ENCODE measurements at places on chromosomes 11 and 22.
A peak's percentile ranks its signal among the peaks of the same experiment; 100 is the strongest.

GRCh38 chr11:68924073-68924925 is 20.6 kb downstream of the IGHMBP2 start:
- DNase-seq, result no peak

DNA sequence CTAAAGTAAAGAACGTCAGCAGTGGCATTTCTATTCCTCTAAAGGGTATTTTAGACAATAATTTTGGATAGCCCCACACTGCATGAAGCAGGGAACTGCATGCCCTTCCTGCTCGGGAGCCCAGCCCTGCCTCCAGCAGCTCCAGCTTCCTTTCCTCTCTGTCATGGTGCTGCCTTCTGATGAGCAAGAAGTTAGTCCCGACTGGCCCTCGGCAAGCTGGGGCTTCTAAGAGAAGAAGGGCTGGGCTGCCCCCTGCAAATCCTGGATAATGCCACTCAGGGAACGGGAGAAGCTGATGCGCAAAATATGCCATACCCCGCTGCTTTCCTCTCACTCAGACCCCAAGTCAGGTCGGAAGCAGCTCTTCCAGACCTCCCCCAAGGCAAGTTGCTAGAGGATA is 296.4 kb downstream of the ETS1 start:
- no peak for DNase-seq

- no peak for DNase-seq
These were observed 10.8 kb upstream of the RAC2 start for GRCh38 chr22:37254867-37255233.

GRCh38 chr11:31246451-31247165 is 122.9 kb downstream of the DCDC1 start:
- no peak for DNase-seq

DNA sequence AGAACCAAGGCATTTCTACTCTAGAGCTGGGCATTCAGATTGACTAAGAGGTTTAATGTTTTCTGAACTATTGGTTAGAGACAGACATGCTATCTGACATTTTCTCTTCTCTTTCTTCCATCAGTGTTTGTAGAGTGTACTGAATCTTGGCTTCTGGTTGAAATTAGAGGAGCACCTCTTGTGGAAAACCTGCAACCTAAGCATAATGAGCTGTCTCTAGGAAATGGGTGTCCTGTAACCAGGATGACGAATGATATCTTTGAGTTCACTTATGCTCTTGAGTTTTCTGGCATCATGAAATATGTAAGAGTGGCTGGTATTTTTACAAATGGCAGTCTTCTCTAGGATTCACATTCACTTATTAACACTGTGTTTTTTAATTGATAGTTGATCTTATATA is 19.4 kb downstream of the OOSP4A start:
- DNase-seq, result no peak

DNA sequence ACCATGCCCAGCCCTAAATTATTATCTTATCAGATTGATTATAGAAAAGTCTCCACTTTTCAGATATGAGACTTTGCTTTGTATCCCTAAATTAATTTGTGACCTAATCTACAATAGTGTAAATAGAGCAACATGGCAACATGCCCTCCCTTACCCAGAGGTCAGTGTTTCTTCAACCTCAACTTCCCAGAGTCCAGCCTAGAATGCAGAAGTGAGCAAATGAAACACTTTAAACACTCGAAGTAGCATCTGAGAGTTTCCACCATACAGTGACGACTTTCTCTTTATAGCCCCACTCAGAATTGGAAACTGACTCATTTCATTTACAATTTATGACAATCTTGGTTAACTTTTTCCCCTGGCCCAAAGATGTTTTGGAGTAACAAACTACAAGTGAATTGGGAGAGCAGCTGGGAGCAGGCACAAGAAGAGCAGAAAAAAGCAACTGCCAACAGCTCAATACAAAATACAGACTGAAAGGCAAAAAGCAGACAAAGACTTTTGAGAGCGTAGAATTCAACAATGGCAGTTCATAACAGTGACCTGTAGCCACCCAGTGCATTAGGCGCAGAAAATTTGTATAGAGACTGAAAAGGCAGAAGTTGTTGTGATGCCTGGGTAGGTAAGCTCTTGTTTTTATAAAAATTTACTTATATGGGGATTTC is 10.1 kb upstream of the BLID start:
- no peak for DNase-seq

- no peak for DNase-seq
These were observed 14.3 kb downstream of the GDPD4 start for GRCh38 chr11:77287136-77287535.

DNA sequence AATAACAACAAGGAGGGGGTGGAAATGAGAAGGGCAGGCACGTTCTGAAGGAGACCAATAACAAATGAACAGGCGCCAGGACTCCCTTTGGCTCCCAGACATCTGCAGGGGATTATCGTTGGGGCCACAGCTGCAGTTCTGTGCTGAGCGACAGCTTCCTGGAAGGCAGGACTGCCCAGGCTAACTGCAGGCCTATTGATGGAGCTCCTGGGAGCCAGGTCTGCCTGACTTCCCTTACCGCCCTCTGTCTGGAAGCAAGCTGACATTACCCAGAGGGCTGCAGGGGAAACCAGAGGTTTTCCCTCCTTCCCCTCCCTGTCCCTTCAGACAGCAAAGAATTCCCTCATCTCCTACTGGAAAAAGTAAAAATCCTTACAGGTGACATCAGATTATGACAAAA is 5.0 kb downstream of the DRD2 start:
- DNase-seq, result no peak

DNA sequence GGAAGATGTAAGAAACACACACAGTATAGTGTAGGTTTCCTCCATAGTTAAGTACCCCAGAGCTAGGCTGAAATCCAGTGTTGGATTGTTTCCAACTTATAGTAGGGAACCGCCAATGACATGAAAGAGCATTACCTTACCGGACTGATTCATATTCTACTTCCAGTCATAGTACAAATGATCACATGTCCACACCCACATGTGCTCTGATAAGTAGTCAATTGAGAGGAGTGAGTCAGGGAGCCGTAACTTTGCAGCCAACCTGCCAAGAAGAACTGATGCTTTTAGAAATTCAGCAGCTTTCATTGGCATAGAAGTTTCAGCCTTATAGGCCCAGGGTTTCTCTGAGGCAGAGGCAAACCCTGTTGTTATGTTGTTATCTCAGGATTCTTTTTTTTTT is 240.6 kb downstream of the ETS1 start:
- DNase-seq, result no peak

DNA sequence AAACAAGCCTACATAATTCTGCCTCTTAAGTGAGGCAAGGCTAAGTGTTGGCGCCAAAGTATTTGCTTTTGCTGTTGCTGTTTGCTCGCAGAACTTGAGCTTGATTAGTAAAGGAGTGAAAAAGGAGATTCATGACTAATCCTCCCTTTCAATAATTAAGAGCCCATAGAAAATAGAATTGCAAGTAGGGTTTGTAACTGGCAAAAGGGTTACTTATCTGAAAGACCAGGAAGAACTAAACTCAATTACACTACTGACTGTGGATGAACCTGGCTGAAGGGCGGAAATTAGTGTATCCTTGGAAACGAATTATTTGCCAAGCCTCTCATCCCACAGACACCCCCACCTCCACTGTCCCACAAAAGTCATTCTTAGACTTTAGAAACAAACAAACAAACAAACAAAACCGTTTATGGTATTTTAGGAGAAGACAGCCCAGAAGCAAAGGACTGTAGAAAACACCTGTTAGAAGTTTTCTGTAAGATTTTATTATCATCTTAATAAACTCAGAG is 411 bp upstream of the EXPH5 start:
- no peak for DNase-seq

DNA sequence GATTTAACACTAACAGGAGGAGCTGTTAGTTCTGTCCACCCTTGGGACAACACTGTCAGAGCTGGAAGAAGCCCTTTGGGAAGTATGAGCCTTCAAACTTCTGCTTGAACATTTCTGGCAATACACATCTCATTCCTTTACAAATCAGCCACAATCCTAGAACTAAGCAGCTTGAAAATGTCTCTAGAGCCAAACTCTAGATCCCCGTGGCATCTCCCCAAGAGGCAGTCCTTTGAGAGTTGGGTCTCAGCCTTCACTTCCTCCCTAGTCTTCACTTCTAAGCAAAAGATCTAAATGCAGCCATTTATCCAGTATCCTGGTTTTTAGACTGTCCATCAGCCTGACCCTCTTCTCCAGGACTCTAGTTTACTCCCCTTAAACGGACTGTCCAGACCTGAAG is 26.9 kb downstream of the ARFGAP2 start:
- DNase-seq, result no peak

DNA sequence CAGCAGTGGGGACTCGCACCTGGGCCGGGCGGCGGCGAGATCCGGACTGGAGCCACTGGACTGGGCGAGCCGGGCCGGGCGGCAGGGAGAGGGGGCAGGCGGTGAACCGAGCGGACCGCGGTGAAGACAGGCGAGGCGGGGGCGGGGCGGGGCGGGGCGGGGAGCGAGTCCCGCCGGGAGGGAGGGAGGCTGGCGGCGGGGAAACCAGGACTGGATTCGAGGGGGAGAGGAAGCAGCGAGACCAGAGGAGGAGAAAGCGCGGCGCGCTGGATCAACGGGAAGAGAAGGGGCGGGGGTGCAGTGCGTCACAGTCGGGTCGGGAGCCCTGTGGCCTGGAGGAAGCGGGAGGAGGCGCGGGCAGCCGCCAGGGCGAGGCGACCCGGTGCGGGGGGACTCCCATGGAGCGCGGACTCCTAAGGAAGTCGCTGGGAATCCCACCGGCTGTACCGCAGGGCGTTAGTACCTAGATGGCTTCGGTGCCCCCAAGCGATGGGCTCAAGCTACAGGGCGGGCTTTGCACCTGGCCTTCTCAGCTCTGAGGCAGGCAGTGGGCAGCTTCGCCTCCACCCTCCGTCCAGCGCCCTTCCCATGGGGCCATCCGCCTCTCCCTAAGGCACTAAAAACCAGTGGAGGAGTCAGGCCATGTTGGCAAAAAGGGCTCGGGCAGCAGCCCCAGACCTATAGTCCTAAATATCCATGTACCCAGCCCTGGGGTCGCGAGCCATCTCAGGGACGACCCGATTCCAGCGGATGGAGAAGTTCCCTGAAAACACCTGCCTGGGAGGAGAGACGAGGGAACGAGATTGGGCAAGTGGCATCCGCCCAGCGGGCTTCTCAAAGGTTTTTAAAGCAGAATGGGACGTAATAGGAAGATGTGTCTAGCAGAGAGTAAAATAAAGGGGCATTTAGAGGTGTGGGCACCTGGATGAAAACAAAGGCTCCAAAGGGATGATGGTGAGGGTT is at the start of gene TMEM121B:
Gene TMEM121B, minus strand, starts transcription at position 128 of the 963 bp plus-strand sequence. CDS start 233 bp downstream, outside the sequence.
- DNase-seq, result peak; percentile 45

DNA sequence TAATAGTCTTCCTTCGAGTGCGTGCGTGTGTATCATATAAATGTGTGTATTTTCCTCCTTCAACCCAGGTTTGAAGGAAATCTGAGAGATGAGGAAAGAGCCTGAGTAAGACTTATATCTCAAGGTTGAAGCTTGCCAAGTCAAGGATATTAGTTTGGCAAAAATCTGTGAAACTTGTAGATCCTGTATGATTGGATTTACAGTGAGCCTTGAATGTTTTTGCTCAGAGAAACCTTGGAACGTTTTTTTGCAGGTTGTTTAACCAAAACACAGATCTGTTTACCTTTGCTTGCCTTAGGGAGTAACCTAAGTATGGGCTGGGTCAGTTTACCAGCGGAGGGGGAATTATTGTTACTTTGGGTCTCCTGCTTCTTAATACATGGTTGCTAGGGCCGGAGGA is 35.9 kb upstream of the SORL1-AS1 start:
- no peak for DNase-seq

DNA sequence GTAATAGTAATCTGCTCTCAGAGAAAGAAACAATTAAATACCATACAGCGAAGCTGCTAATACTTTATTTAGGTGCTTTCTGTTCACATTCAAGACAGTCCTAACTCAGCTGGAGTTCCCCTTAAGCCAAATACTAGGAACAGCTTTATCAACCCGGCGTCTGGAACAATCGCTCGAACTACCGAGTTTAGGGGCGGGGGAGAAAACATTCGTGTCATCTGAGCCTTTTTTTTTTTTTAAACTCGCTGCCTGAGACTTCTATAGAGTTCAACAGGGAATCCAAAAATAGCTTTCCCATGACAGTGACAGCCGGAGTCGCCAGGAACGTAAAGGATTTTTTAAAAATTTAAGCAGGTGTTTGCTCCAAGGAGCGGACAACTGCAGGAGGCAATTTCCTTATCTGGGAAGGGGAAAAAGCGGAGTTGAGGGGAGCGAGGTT is 852 bp downstream of the TRAF6 start:
- no peak for DNase-seq

- no peak for DNase-seq
These were observed 14.5 kb downstream of the NARS2 start for GRCh38 chr11:78560153-78560552.

GRCh38 chr11:18392434-18393321 is 1.7 kb upstream of the LDHA start:
- no peak for DNase-seq

- no peak for DNase-seq
These were observed 33.4 kb downstream of the ZBTB16 start for GRCh38 chr11:114092953-114093352.

DNA sequence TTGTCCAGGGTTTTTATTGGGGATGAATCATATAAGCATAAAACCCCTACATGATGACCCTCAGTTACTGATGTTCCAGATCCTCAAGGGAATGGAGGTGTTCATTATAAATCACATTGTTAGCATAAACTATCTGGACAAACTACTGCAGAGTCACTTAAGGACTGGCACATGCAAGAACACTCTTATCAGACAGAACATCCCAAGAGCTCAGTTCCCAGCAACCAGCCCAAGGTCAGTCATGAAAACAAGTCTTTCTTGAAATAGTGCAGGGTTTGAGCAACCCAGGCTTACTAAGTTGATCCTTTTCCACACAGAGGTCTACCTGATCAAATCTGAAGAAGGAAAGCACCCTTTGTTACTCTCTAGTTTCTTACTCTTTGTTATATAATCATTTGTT is 13.5 kb upstream of the PTS start:
- no peak for DNase-seq

DNA sequence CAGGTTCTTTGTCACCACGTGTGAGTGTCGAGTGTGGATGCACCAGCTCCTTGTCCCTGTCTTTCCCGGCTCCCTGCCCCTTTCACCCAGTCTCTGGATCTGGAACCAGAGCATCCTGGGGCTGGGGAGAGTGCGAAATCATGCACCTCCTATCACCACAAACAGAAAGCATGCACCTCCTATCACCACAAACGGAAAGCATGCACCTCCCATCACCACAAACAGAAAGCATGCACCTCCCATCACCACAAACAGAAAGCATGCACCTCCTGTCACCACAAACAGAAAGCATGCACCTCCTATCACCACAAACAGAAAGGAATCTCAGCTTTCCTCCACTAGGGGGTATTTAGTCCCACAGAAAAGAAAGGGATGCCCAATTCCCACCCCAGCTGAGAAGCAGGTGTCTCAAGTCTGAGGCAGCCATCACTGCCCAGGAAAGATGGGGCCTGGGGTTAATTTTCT is 5.9 kb upstream of the GLB1L3 start:
- DNase-seq, result peak; percentile 39

GRCh38 chr11:11482730-11483129 is 129.7 kb upstream of the CSNK2A3 start:
- DNase-seq, result no peak

DNA sequence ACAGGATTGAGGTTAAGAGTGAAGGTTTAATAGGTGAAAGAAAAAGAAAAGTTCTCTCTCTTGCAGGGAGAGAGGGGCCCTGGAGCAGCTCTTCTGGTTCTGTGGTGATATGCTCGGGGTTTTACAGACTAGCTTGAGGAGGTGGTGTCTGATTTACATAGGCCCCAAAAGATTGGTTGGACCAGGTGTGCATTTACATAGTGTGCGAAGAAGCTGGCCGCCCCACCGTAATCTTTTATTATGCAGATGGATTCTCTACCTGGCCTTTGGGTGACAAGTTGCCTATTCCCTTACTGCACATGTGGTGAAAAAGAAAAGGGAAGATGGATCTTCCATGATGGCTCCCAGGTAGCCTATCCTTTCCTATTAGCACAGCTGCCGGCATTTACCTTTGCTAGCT is 219.9 kb upstream of the GRIA4 start:
- DNase-seq, result no peak
